ENCODE measurements at places on chromosomes 16 and 17.

- DNase-seq, result no peak
Measured at GRCh38 chr16:51849715-51850114, 697.2 kb downstream of the TOX3 start.

DNA sequence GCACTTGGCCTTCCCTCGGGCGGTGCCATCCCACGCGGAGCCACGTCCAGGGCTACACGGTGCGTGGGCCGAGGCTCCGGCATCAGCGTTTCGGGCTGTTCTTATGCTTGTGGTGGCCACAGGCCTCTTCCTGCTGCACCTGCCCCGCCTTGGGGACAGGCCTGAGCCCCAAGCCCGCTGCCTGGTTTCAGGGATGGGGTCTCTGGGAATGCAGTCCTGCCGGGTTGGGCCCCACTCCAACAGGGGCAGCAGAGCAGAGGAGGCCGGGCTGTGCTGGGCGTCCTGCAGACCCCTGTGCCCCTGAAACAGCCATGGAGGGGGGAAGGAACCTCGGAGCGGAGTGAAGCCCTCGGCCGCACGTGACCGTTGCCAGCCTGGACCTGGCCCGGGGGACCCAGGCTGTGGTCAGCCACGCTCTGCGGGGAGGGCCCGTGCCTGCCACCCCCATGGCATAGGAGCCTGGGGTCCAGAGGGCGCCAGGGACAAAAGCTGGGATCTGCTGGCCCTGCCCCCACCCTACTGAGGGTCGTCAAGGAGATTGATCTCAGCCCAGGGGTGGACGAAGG, 453 bp upstream of the WFIKKN1 start:
- DNase-seq, result no peak

DNA sequence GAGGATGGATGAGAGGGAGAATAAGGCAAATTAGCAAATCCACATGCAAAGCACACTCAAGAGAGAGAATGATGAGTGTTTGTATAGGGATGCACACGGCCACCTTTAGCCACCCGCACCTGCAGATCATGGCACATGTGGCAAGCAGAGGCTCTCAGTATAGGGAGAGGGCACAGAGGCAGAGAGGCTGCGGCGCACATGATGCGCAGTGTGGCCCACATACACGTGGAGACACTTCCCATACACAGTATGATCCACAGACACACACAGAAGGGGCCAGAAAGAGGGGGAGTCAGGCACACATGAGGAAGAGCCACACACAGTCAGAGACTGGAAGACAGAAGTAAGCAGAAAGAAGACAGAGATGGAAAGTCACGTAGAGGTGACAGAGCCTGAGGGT, 6.5 kb upstream of the CHD3 start:
- peak; percentile 87 for DNase-seq

- no peak for DNase-seq
Measured at GRCh38 chr16:84874553-84874952, 54.8 kb downstream of the CRISPLD2 start.

DNA sequence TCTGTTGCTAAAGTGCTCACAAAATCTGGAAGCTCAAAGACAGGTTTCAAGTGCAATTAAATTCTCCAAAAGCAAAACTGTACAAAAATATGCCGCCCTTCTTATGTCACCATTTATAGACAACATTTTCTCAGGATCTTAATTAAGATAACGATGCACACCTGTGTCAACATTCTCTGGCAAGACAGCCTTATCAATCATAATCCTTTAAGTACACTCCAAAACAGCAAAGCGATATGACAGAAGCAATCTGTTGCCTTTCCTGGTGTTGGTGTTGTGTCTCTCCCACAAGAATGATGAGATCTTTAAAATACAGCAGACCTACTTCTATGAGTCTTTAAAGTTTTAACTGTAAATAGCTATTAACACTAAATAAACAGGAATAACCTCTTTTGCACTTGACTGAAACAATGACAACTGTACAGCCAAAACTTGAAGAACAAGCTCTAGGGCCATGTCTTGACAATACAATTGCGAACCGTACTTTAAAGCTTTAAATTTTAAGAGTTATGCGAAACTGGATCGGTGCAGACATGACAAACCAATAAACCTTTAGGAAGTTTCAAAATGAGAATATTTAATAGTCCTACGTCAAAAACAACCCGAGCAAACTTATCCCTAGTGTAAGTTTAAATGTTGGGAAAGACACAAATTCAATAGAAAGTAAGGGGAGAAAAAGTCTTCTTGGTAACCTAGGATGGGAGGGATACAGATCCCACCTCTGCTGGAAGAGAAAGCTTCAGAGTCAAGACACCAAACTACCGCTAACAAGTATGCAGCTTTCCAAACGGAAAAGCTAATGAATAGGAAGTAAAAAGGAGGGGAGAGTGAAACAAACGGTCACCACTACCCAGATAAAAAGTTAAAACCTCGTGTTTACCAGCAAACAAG, 3.3 kb upstream of the IRX5 start:
- DNase-seq, result peak; percentile 53

DNA sequence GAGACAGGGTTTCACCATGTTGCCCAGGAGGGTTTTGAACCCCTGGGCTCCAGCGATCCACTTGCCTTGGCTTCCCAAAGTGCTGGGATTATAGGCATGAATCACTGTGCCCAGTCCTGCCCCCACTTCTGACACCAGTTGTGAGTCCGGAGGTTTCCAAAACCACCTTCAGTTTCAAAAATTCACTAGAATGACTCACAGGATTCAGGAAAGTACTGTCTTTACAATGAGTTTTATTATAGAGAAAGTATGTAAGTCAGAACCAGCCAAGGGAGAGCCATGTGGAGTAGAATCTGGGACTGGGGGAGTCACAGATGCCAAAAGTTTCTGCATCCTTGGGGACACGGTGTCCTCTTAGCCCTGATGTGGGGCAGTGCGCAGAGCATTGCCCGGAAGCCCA, 55.1 kb downstream of the PLD6 start:
- DNase-seq, result no peak

All from SHP77 (cell line).